ENCODE measurements at places on chromosomes 11 and 22.

DNA sequence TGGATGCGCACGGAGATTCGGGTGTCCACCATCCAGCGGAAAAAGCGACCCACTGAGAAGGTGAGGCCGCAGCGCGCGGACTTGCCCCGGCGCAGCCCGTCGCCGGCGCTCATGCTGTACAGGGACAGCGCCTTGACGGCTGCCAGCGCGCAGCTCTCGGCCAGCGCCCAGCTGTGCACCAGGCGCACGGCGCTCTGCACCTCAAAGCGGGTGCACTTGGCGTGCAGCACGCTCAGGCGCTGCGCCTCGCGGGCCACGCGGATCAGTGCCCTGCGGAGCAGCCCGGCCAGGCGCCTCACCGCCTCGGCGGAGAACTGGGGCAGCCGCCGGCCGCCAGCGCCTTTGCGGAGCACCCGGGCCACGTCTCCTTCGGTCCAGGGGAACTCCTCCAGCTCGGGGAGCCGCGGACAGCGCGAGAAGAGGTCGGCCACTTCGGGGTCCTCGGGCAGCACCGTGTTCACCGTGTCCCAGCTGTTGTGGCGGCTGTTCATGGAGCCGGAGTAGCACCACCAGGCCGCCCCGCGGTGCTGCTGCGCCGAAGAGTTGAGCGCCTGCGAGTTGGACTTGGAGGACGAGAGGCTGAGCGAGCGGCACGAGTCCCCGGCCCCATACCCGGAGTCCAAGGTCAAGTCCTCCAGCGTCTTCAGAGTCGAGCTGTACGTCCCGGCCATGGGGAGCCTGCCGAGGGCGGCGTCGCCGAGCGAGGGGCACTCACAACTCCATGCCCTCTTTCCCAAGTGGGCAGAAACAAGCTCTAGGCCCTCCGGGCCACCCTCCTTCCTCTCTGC is 703 bp downstream of the ABTB2 start:
- peak; percentile 53 for DNase-seq

- no peak for DNase-seq
Observed at GRCh38 chr11:102580185-102580951, 44.8 kb downstream of the MMP20 start.

DNA sequence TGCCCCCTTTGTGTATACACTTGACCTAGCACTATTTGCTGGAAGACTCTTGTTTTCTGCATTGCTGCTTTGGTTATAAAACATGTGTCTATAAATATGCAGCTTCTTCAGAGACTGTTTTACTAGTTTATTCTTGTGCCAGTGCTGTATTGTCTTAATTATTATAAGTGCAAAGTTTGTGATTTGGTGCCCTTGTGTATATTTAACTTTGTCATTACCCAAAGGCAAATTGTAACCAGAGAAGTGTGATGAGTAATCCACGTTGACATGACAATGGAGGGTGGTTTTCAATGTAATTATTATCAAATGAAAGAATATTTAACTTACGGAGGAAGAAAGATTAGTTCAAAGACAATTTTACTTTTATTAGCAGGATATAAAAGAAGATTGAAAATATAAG is 75.0 kb upstream of the PRODH start:
- no peak for DNase-seq

- DNase-seq = no peak
Observed at GRCh38 chr11:57430952-57431351, 4.0 kb upstream of the SLC43A3 start.

GRCh38 chr11:27387362-27387761 is 24.3 kb upstream of the CCDC34 start:
- DNase-seq = no peak

DNA sequence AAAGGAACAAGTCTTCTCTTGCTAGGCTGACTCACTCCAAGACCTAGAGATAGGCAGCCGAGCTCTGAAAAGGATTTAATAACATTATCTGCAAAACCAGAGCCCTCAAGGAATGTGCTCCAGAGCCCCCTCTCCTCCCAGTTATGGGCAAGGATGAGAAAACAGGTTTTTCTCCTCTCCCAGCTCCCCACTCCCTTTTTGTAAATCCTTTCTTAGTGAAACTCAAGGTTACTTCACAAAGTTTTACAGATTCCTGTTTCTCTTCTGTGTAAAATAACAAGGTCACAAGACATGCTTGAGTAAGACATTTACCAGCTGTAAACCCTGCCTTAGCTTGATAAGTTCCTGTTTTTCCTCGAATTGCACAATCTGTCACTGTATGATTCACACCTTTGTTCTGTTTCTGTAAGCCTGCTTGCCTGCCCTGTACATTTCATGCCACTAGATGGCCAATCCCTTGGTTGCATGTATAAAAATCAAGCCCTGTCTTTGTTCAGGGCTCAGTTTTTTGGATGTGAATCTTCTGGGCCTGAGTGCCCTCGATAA is 489.4 kb downstream of the KCNA4 start:
- DNase-seq = peak; percentile 51

DNA sequence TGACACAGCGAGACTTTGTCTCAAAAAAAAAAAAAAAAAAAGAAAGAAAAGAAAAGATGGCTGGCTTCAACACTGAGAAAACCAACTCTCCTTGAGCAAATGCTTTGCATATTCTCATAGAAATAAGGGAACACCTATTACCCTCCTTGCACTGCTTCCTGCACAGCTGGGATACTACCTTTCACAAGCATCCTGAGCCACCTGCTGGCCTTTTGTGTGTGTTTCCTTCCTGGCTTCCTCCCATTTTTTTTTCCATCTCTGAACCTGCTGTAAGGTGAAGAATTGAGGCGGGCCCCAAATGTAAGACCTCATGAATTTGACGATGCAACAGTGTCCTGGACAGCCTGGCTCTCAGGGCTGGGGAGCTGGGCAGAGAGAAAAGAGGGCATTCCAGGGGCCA is 1.9 kb upstream of the RFPL3 start:
- DNase-seq = no peak
